ENCODE measurements at places on chromosomes 16 and 17.
A peak's percentile ranks its signal among the peaks of the same experiment; 100 is the strongest.

GRCh38 chr16:80778703-80779102, 25.7 kb downstream of the CDYL2 start:
- no peak for DNase-seq

DNA sequence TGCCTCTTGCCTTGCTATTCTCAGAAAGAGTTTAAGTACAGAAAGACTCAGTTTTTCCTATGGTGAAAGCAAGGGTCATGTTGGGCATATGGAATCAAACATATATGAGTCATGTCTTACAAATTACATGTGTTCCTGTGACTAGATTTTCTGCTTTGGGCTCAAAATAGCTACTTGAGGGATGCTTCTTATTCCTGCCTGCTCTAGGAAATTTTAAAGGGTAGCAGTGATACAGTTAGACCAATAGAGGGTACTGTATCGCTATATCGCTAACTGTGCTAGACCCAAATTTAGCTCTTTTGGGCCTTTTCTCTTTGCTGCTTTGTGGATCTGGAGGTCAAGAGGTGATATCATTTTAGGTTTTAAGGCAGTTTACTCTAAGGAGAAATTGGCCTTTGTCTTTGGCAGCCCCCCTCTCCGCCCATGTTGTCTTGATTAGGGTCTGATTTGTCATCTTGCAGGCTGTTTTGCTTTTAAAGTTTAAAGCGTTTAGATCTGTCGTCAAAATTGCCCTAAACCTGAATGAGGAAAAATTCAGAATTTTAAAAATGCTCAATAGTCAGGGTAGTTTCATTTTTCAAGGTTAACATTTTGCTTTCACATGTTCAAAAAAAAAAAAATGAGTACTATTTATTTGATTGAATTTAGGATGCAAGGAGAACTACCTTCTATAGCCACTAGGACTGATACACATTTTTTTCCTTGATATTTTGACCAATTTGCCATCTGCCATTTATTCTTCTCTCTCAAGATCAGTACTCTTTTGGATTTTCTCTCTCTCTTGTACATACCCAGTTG, 8.8 kb downstream of the NFATC3 start:
- DNase-seq, result no peak

DNA sequence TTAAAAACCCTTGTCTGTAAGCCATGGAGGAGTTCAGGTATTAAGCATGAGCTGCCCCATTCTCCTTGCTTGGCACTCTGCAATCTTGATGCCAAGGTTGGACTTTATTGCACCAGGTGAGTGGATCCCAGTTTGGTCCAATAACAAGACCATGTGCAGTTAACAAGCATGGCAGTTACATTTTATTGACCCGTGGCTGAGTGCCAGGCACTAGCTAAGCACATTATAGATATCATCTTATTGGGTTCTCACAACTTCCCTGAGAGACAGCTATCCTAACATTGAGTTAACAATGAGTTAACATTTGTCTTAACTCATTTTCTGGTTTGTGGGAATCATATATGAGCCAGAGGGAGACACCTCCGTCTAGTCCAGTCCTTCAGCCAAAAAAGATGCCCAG, 21.8 kb downstream of the LYRM9 start:
- DNase-seq, result no peak

DNA sequence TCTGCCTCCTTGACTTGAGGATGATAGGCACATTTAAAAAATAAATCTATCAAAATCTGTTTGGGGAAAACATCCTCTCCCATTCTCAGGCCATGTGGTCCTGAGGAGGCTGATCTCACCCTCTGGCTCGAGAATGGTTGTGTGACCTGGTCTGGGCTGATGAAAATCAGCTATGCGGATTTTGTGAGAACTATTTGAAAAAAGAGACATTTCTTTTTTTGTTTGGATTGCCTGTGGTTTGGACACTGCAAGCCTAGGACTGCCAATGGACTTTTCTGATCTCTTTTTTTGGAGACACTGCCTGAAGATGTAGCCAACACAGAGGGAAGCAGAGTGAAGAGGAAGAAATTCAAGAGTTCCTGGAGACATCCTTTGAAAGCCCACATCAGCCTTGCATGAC, 145.9 kb downstream of the HS3ST3B1 start:
- DNase-seq, result no peak

DNA sequence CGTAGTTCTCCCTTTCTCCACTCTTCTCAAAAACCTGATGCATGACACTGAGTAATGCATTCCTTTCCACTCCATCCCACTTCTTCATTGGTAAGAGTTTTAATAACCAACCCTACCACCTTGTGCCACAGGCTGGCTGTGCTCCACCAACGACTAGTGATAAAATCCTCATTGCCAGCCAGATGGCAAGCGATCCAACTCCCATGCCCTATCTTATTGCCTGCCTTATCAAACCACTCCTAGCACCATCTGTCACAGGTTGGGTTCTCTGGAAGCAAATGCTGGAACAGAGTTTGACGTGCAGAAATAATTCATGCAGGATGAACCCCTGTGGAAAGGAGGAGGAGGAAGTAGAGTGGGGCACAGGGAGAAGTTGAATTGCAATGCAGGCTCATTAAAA, 99.5 kb downstream of the CHD9NB start:
- DNase-seq, result peak; percentile 91

- DNase-seq, result no peak
Observed at GRCh38 chr17:78669975-78670518, 92.9 kb upstream of the DNAH17 start.

DNA sequence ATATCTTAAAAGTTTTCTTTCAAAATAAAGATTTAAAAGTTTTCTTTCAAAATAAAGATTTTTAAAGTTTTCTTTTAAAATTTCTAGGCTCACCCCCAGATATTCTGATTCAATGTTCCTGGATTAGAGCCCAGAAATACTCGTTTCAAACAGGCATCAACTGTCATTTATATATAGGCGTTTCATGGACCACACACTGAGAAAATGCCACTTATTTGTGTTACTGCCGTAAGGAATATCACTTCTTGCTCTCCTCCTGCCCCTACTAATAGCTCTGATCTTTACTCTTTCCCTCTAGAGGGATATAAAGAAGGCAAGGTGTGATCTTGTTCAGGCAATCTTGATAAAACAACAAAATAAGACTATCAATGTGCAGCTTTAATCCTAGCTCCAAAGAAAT, 1324.1 kb downstream of the CDH8 start:
- DNase-seq, result no peak

GRCh38 chr16:66923247-66923731, 2.0 kb downstream of the RRAD start:
- DNase-seq, result peak; percentile 93

DNA sequence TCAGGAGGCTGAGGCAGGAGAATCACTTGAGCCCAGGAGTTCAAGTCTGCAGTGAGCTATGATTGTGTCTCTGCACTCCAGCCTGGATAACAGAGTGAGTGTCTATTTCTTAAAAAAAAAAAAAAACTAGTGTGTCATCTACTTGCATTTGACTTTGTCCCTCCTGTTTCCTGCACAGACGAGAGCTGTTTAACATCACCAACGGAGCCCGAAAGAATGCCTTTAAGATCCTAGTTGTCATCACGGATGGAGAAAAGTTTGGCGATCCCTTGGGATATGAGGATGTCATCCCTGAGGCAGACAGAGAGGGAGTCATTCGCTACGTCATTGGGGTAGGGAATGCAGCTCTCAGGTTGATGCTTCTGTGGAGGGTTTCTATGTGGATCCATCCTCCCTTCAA, 13.4 kb downstream of the ITGAM start:
- no peak for DNase-seq

- DNase-seq, result peak; percentile 24
Observed at GRCh38 chr17:49861150-49861884, 13.4 kb upstream of the TAC4 start.

DNA sequence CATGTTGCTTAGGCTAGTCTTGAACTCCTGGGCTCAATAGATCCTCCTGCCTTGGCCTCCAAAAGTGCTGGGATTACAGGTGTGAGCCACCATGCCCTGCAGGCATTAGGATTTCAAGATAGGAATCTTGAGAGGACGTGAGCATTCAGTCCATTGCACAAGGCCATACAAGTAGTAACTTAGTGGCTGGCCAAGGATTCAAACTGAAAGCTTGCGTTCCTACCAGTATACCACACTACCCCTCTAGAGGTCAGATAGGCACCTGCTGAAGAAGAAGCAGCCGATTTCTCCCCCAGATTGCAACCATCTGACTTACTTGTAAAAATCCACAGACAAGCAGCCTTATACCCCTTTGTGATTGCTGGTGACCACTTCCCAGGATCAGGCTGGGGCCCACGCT, 80.9 kb downstream of the CACNG3 start:
- DNase-seq, result no peak

- DNase-seq, result no peak
Observed at GRCh38 chr16:51773071-51773890, 622.2 kb upstream of the SALL1 start.

Data from NCI-H2171 (cell line).